Stimulated activated memory B cell treated with anti-CD40 and anti-IgM and Interleukin-4, amounts not matched to agents 10 μg/mL and 1 μg/mL and 100 μg/mL, for 72 hours (primary cell): ENCODE measurements at places on chromosomes 1 and 21.

GRCh38 chr1:180923887-180924286 is 11.2 kb downstream of the KIAA1614 start:
- no peak for ATAC-seq

- no peak for ATAC-seq
Observed at GRCh38 chr1:78377356-78377928, 113.3 kb upstream of the PTGFR start.

- ATAC-seq = no peak
Observed at GRCh38 chr1:60558236-60558635, 484.7 kb upstream of the C1orf87 start.

DNA sequence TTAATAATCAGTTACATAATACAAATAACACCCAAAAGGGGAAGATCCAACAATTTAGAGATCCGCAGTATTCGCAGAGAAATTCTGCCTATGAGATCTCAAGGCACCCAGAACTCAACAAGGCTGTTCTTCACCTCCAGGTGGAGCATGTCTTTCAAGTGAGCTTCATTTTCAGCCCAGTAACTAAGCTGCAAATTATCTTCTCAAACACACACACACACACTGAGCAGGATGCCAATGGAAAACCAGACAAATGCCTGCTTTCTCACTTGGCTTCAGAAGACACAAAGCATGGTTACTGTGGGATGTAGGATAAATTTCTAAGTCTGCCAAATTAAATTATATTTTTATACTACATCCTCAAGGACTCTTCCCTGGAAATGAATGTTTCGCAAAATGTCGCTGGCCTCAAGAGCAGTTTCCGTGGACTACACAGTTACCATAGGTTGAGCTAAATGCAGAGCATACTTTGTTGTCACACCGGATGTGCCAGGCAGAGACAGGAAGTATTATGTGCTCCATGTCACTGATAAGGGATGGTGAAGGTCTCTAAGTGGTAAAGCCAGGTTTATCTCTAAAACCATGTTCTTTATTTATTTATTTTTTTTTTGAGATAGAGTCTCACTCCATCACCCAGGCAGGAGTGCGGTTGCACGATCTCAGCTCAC is 30.3 kb downstream of the UBR4 start:
- no peak for ATAC-seq

DNA sequence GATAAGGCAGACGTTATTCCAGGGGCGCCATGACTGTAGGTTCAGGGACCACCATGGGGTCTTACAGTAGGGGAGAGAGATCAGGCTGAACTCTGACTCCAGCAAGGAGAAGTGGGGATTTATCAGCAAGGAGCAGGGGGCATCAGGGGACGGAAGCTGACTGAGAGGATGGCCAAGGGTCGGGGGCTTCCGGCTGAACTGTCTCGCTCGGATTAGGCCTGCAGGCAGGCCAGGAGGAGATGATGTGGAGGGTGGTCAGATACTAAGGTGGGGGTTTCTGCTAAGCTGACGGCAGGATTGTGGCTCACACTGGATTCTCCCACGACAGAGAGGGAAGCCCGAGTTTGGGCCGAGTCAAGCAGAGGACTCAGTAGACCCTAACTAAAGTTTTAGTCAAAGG is 186.9 kb upstream of the VAMP3 start:
- no peak for ATAC-seq
